Hematopoietic multipotent progenitor cell treated with erythropoietin and hydrocortisone succinate and interleukin-3 and kit ligand, for 15 days (in vitro differentiated cells): ENCODE measurements at places on chromosomes 3 and 15.

GRCh38 chr3:123620343-123620742 is 35.5 kb upstream of the HACD2 start:
- DNase-seq = no peak

DNA sequence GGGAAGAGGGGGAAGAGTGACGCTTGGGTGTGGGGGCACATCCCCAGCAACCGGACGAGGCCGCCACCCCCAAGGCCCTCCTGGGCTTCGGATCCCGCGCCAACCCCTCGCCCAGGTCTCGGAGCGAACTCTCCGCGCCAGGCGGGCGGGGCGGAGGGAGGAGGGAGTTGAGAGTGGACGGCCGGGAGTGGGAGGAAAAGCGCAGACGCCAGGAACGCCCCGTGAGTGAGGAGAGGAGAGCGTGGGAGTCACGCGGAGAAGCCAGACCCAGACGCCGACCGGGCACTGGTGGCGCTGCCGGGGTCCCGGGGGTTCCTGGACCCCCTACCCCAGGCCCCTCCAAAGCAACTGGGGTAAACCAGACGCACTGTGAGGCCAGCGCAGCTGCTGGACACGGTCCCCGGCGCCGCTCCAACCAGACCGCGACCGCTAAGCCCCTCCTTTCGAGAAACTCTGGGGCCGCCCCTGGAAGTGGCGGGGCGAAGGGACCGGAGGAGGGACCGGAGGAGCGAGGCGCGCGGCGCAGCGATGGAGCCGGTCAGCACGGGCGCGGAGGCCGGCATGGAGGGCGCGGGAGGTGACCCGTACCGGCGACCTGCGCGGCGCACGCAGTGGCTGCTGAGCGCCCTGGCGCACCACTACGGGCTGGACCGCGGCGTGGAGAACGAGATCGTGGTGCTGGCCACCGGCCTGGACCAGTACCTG is at the start of gene EFCC1:
Gene EFCC1, plus strand, starts transcription at position 204 of the 705 bp plus-strand sequence. Its CDS starts 325 bp downstream, at position 529.
- DNase-seq = no peak

DNA sequence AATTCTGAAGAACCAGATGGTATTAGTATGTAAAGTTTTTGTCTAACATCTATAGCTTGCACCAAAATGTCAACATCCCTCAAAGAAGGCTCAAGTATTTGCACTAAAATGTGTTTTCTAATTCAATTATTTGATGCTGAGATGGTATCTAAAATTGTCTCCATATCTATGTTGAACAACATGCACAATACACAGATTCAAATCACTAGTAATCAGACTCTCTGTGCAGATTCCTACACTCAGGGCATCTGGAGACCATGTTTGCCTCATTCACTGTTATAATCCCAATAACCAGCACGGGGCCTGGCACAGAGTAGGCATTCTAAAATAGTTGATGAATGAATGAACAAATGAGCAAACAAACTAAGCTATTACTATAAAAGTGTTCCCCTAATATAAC is 2.6 kb downstream of the FILIP1L start:
- no peak for DNase-seq

GRCh38 chr3:11542551-11542950 is 101.2 kb downstream of the VGLL4 start:
- no peak for DNase-seq

GRCh38 chr3:188279502-188280335 is 125.8 kb downstream of the LPP start:
- DNase-seq = no peak

DNA sequence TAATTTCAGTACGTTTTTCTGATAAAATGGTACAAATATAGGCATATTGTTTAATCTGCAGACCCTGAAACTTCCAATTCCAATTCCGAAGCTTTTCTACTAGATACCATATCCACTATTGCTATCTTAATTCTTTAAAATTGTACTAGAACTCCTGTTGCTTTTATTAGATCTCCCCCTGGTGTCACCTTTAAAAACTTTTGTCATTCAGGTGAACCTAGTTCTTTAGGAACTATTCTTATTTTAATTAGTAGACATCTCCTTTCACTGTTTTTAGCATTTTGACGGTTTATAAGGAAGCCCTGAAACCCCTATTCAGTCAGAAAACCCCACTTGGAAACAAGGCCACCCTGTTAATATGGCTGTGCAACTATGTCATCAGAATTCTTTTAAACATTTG is 22.3 kb downstream of the C2CD4B start:
- no peak for DNase-seq

DNA sequence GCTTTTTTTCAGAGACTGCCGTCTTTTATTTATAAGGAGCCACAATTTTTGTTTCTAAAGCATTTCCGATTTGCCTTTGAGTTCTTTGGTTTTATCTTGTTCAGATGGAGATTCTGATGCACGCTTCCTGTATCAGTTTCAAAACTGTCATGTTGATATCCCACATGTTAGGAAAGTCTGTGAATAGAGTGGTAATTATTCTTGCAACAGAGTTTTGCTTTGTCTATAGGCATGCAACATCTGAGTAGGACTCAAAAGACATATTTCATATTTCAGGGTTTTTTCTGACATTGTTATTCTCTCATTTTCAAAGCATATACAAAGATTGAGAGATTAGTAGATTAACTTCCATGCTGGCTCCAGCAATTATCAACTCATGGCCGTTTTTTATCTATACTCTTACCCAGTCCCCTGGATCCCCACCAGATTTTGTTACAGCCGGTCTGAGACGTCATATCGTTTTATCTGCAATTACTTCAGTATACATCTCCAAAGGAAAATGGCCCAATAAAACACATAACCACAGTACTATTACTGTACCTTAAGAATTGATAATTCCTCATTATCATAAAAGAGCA is 22.4 kb downstream of the PAQR5 start:
- no peak for DNase-seq

- DNase-seq = no peak
Observed at GRCh38 chr3:159669766-159670165, 318.9 kb upstream of the IL12A start.

DNA sequence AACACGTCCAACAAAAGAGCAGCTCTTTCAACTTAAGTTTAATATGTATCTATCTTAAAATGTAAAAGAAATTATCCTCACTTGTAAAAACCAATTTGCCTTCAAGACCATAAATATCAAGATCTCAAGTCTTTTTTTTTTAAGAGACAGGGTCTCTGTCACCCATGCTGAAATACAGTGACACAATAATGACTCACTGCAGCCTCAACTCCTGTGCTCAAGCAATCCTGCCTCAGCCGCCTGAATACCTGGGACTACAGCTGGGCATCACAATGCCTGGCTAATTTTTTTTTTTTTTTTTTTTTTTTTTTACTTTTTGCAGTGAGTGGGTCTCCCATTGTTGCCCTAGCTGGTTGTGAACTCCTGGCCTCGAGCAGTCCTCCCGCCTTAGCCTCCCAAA is 26.0 kb downstream of the ACAP2 start:
- no peak for DNase-seq

DNA sequence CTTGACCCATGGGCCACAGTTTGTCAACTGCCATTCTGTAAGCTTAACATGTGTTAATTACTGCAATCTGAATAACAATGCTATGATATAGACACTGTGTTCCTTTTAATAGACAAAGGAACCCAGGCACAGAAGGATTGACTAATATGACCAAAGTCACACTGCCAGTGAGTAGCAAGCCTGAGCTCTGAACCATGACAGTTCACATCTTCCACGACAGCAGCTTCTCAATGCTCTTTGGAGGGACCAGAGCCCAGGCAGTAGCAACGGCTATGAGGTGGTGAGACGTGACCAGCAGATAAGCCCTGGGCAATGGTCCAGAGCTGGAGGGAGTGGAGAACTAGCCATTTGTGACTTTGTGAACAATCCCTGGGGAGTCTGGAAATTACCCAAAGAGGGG is 19.4 kb downstream of the CA12 start:
- DNase-seq = peak; percentile 6
